ENCODE measurements at places on chromosomes 7 and 10.

DNA sequence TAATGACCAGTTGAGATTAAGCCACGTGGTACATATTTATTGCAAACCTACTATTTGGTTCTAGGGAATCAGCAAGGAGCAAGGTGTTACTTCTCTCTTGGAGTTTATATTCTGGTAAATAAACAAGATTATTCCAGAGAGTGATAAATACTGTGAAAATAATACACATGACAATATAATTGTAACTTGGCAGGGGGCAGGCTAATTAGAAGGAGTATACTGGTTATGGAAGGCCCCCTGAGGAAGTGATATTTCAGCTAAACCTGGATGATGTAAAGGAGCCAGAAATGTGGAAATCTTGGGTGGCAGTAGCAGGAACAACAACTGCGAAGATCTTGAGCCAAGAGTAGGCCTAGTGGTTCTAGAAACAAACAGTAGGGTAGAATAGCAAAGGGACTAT, 111.8 kb downstream of the SDK1 start:
- DNase-seq, result no peak

- no peak for DNase-seq
Observed at GRCh38 chr7:113119429-113119828, 1.1 kb upstream of the SMIM30 start.

DNA sequence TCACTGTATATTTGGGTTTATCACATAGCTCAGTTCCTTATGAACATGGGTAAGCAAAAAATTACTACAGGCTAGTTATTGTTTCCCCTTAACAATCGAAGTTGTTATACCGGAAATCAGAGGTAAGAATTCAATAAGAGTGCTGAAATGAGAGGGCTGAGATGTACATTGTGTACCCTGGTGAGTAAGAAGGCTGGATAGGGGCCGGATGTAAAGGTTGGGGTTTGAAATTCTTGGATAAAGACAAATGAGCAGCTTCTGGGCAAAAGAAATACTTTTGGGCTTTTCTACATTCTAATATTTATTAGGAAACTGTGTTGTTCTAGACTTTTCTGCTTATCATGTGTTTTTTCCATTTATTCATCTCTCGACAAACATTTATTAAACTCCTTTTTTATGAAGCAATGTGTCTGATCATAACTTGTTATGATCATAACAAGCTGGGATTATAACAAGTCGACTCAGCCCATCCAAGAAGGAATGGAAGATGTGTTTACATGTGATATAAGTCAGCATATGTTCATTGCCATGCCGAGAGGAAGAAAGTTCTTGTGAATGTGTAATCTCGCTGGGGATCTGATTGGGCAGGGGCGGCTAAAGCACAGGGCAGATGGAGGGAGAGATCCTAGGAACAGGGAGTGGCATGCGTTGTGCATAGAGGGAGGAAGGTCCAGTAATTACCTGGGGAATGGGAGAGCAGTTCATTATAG, 155.3 kb downstream of the PLXDC2 start:
- no peak for DNase-seq

- no peak for DNase-seq
Observed at GRCh38 chr10:78907551-78908211, 161.1 kb upstream of the ZMIZ1 start.

GRCh38 chr10:71811351-71811750, 38.0 kb upstream of the VSIR start:
- no peak for DNase-seq

- peak; percentile 15 for DNase-seq
Observed at GRCh38 chr7:20786779-20787659, at the start of gene SP8. Gene SP8 (minus strand): TSS chr7:20786886. CDS start chr7:20786798, 88 bp downstream.

DNA sequence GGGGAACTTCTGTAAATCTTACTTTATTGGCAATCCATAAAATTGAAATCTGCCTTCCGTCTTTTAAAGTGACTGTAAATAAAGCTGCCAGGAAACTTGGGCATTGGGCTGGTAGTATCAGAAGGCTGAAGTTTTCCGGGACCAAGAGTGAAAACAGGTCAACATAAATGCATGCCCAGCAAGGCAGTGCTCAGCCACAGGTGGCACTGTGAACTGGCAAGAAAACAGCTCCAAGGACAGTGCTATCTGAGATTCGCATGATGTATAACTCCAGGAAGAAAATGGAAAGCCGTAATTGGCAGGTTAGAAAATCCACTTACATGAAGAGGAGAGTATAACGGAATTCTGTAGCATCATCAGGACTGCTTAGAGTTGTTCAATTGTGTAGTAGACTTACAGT, 1.9 kb upstream of the INSYN2A start:
- DNase-seq, result no peak

DNA sequence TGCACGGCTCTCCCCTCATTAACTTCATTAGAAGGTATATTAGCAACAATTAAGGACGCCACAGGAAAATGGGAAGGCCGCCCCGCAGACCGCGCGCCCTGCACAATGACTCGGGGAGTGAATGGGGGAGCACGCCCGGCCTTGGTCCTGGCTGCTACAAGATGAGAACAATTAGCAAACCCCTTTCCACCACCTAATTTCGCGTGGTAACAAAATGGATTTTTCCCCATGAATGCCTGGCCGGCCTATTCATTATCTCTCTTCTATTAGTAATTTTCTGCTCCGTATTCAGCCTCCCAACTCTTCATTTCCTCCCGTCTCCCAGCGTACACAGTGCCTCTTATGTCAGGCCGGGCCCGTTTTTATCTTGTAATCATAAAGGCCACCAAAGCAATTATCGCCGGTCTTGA, 346.9 kb downstream of the DNAJB6 start:
- no peak for DNase-seq

DNA sequence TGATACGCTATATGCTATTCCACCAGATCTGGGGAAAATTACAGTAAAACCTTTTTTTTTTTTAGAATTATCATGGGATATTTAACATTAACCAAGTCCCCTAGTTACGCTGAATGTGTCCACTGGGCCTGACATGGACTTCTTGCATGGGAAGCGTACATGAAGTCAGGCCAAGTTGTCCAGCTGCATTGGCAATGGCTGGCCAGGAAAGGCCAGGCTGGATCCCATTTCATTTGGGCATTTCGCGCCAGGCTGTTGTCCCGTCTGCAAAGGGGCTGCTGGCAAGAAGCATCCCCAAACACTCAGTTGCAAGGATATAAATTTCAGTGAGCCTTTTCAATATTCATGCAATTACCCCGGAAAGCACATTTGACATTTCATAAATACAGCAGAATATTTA, 933.3 kb downstream of the GRID1 start:
- DNase-seq, result no peak

GRCh38 chr10:23361665-23362064, 17.1 kb upstream of the C10orf67 start:
- DNase-seq, result no peak

- no peak for DNase-seq
Observed at GRCh38 chr10:30494558-30494957, 60.6 kb downstream of the MAP3K8 start.

DNA sequence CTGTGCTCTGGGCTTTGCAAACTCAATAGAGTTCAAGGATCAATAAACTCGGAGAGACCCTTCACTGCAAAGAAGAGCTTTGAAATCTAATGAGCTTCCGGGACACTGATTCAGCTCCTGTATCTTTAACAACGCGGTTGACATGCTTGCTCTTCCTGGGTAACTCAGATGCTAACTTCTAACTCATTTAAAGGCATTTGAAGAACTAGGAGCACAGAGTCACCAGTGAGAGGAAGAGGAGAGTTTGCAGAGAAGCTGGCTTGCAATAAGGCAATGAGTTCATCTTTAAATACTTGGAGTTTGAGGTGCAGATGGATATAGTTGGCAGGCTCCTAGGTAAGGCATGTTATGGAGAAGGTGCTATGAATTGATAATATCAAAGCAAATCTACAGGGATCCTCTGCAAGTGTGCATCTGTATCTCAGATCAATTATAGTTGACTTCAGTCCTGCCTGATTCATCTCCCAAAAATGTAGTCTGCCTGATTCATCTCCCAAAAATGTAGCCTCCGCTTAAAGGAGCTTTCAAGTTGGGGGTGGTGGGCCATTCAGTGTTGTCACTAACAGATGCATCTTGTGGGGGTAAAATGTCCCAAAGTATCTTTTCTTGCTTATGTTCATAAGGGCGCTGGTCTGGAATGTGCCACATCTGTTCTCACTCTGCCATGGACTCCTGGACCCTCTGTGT, 182.5 kb upstream of the PRSS58 start:
- DNase-seq, result no peak

DNA sequence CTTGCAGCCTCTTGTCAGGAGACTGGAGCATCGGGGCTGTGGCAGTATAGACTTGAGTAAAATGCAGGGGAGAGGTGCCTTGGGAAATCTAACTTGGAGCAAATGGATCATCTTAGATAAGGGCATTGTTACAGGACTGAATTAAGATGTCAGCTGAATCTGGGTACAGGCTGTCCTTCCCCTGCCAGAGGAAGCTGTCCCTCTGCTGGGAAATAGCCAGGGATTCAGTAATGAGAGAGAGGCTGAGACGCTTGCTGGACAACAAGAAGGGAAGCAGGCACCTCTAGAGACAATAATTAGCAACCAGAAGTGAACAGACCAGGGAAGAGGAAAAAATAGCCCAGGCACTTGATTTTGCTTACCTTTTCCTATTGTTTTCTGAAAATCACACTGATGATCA, 20.7 kb upstream of the RAPGEF5 start:
- no peak for DNase-seq

DNA sequence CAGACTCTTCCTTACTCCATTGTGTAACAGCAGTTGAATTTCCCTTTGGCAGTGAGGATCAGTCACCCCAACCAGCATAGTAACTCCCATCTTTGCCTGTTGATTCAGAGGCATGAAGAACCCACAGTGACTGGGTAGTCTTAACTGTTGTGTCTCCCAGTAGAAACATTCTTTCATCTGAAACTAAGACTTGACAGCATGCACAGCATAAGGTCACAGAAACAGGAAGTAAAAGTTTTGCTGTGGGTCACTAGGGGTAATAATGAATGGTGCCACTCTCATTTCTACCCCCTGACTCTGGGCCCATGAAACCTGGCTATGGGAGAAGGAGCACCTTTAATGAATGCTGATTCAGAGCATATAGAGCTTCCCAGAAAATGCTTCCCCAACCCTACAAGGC, 8.3 kb upstream of the FRMPD2 start:
- DNase-seq, result peak; percentile 19

GRCh38 chr10:62580396-62580795, 206.2 kb downstream of the ZNF365 start:
- DNase-seq, result no peak

GRCh38 chr10:18261063-18261610, 120.9 kb downstream of the CACNB2 start:
- no peak for DNase-seq

DNA sequence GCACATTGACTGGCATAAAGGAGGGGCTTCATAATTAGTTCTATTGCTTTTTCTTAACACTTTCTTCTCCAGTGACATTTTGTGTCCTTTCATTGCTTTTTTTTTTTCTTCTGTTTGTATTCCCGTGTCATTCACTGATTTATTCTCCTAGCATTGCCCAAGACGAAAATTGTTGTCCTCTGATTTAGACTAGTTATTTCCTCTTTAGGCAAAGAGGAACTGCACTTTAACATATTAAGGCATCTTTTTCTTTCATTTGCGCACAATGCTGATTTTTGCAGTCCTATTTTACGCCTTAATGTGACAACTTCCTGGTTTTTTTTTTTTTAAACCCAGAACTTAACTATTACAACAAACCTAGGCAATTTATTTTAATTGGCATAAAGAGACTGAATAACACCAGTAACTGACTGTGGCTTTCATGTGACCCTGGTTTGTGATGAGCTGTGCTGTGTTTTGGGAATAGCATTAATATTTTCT, 39.7 kb downstream of the ARID5B start:
- DNase-seq, result no peak

DNA sequence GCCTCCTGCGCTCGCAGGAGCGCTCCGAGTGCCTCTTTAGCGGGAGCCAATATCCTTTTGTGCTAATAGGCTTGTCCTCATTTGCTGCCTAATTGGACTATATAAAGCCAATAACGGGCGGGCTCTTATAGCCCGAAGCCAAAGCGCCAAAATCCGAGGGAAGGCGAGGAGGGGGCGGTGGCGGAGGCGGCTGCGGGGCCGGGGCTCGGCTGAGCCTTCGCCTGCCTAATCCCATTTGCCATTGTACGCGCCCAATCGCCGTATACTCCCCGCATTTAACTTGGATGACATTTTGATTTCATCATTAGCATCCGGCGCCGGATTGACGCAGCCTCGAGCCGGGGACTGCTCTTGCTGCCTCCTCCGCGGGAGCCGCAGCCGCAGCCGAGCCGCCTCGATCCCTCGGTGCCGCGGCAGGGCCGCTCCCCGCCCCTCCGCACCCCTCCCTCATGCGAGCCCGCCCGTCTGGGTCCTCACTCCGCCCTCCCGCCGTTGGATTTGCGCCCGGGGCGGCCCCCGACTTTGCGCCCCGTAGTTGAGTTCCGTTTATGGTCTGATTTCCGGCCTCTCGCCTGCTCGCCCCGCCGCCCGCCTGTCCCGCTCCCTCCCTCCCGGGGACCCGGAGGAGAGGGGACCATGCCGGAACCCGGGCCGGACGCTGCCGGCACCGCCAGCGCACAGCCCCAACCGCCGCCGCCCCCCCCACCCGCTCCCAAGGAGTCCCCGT, at the start of gene HMX3:
Gene HMX3 (plus strand): TSS at position 556 of the 727 bp plus-strand sequence. CDS start 81 bp downstream, at position 637.
- no peak for DNase-seq

DNA sequence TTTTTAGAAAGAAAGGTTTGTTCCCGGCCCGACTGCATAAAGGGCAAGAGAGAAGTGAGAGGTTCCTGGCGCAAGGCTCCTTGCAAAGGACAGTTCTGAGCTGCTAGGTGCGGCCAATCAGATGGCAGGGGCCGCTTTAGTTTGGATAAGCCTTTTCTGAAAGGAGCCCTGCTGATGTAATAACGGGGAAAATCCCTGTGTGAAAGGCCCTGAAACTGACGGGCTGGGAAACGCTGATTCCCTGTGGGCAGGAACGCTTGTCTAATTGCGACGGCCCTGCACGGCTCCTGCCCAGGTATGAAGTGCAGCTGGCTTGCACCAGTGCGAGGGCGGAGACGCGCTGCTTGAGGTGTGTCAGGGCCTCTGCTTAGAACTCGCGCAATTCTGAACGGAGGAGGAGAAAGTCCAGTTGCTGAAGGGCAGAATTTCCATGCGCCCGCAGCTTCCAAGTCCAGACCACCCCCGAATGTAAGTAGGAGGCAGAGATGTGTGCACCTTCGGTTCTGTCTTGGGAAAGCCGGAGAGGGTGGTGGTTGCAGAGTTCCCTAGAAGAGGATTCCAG, 30.5 kb downstream of the TACC2 start:
- DNase-seq, result no peak

All from GM19239 (cell line).